ENCODE measurements at places on chromosomes 6 and 20. TPM values are rescaled to one million over a fixed set of nuclear protein-coding genes. Genes with fewer than 3 reads are reported as not detected.
A peak's percentile ranks its signal among the peaks of the same experiment; 100 is the strongest.

The MYCT1 gene
- 1.6 TPM for total RNA-seq

- no peak for DNase-seq
These were observed 16.6 kb upstream of the GSTA1 start for GRCh38 chr6:52820198-52820597.

- DNase-seq, result peak; percentile 50
These were observed 23.5 kb downstream of the CEP250 start for GRCh38 chr20:35478804-35479472.

The YWHAB gene
- 120 TPM for total RNA-seq

DNA sequence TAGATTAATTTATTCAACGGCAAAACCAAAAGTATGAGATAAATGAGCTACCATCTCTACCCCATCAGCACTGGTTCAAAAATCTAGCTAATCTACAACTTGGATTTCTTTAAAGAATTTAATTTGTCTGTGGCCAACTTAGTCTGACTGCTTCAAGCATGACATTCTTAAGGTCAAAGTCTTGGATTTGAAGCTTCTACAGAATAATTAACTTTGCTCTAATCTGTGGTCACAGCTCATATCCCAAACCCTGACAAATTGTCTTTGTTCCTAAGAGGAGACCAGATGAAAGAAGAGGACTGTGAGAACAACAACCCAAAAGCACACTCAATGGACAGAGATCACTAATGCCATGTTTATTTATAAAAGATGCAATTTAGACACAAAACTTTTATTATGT, 166.9 kb upstream of the EPHA7 start:
- DNase-seq, result no peak
